ENCODE measurements at places on chromosomes 6 and 20.
A peak's percentile ranks its signal among the peaks of the same experiment; 100 is the strongest.

- DNase-seq = no peak
These were observed 297.5 kb downstream of the ADGB start for GRCh38 chr6:146896062-146896813.

DNA sequence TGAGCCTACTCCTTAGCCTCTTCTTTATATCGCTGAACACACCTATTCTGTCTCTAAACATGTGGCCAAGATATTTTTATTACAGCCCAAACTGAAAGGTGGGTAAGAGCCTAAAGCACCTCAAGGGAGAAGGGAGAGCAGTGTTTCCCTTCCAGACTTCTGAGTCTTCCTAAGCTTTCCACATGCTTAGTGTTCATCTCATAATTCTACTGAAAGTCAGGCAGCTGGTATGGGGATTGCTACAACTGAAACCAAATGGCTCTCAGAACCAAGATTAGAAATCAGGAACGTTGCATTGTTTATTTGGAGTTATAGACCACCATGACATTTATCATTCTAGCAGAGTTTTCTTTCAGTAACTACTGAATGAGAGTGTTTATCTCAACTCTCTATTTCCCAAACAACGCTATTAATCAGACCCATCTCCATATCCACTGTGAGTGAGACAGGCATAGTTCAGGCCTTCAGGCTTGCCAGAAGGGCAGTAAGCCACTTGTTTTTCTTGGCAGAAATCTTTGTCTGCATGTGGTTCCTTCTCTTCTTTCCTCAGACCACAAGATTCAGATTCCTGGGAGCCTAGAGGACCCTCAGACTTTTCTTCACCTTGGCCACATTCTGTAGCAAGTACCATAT, 22.8 kb downstream of the VGLL2 start:
- DNase-seq = no peak

- DNase-seq = no peak
These were observed 1026.1 kb downstream of the KIF16B start for GRCh38 chr20:15547119-15547518.

DNA sequence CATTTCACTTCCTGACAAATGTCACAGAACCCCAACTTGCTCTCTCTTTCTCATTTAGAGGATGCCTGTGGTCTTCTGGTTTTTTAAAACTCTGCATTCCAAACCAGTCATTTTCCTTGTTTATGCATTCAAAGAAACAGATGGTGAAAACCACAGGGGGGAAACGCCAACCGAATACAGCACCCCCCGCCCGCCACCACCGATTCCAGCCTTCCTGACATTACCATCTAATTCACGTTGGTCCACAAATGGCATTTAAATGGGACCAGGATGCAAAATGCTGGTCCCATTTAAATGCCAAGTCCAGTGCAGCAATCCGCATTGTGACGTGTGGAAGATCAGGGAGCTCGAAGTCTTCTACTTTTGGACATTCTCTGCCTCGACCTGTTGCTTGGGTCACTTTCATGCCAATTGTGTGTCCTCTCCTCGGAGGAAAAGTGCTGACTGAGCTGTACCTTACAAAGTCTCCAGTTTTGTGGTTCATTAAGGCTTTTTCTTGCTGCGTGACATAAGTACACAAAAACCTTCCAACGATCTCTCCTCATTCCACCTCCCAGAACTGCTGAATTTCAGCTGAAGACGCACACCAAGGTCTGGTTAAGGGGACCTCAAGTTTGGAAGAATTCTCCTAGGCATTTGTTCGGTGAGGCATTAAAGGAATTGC, 35.8 kb downstream of the NEDD9 start:
- DNase-seq = no peak

DNA sequence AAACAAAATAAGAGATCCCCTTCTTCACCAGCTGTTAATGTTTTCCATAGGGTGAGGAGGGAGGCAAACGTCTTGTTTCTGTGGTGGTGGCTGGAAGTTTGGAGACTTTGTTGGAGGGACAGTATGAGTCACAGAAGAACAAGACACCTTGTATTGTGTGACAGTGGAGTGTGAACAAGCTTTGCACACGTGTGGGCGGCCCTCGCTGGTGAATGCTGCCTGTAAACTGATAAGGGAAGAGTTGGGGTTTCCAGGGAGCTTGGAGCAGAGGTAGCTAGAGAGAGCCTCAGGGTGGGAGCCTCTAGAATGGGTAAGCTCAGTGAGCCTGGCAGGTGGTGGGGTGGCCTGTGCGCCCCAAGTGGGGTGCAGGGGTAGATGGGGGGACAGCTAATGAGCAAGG, 78.3 kb downstream of the ZDHHC14 start:
- DNase-seq = peak; percentile 35

DNA sequence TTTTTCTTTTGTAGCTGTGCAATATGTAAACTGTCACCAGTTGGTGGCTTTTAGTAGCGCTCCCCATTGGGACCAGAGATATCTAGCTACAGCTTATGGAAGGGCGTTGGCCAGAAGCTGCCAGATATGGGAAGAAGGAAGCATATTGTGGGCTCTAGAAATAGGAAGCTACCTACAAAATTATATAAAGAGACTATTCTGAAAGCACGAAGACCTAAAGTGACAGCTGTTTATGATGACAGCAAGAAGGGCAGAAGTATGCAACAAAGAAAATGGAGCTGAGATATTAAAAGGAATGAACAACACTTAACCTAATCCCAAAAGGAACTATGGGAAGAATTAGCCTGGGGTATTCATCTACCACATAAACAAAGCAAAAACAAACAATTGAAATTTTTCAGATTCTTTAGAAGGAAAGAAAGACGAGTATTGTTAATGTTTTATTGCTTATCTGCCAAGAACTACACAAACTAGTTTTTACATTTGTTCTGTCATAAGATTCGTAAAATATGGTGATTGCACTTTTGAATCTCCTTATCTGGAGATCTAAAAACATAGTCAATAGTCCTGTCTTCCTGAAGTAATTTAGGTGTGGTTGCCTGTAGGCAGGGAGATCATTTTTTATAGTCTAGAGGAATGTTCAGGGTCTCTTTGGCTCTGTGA, 81.6 kb downstream of the NCOA7 start:
- DNase-seq = no peak

GRCh38 chr6:20564777-20565176, 30.5 kb downstream of the CDKAL1 start:
- DNase-seq = no peak

DNA sequence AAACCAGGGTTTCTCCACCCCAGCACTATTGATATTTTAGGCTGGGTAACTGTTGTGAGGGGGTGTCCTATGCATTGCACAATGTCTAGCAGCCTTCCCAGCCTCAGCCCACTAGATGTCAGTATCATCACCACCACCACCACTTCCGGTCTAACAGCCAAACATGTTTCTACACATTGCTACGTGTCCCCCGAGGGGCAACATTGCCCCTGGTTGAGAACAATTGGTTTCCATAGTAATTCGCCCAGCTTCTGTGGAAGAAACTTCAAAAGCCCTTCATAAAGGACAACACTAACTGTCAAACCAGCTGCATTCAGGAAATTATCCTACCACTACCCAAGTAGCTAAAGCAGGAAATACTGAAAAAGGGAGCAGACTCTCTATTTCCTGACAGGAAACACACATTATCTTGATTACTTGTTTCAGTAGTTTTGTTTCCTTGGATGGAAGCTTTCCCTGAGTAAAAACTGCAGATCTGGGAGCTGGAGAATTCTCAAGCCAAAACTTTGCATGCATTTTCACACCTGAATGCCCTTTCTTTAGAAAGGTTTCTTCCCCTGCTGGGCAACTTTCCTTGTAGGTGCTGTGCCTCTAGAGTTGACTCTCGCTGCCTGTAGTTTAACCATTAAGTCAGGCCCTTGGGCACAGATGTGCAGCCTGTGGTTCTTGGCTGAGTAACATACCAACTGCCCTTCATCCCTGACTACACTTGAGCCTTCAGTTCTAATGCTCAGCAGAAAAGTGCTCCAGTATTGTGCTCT, 23.6 kb downstream of the PKHD1 start:
- peak; percentile 47 for DNase-seq

- no peak for DNase-seq
These were observed 397.7 kb upstream of the HS3ST5 start for GRCh38 chr6:114740547-114740946.

DNA sequence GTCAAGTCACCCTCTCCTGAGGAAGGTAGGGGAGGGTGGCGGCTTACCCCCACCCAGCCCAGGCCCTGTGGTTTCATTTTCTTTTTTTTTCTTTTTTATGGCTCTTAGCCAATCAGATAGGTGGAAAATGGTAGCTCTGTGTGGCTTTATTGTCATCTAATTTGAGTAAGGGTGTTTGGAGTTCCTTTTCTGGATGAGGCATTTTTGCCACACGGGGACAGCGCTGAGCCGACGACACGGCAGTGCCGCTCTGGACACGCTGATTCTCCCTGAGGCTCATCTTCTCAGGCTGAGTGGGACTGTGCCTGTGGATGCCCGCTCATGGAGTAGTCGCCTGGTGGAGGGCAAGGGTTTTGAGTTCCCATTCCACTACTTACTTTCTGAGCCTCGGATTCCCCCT, 37.6 kb upstream of the ANGPT4 start:
- no peak for DNase-seq

DNA sequence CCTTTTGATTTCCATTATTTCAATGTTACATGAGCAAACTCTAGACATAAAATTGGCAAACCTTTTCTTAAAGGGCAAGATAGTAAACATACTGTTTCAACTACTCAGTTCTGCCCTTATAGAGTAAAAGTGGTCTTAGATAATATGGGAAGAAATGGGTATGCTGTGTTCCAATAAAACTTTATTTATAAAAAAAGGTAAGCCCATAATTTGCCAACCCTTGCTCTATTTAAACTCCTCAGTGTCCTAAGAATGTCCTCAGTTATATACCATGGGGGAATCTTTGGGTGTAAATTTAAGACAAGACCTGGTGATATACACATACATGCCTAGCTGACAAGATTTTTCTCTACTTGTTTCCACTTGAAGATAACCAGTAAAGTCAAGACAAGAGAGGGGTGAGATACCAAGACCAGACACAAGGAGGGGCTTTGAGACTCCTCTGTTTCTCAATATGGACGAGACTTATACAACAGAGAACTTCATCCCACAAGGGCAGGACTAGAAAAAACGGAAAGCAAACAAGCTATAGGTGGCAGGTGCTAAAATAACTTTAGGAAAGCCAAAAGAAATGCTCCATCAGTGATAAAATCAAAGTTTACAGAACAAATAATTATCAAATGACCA, 10.5 kb downstream of the SNX3 start:
- DNase-seq = no peak

DNA sequence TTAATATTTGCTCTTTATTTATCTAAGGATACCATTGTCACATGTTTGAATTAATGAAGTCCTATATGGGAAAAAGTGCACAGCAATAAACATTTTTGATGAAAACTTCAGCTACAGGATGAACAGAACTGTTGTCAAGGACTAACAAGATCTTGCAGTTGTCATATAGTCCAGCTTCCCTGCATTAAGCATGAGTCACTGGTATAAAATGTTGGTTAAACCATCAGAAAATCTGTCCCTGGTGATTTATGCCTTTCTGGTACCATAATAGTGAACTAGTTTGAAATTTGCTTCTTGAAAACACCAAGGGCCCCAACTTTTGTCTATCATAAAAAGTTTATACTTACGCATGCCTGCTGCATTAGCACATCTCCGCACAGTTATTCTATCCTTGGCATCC, 60.4 kb upstream of the RSPO3 start:
- no peak for DNase-seq

DNA sequence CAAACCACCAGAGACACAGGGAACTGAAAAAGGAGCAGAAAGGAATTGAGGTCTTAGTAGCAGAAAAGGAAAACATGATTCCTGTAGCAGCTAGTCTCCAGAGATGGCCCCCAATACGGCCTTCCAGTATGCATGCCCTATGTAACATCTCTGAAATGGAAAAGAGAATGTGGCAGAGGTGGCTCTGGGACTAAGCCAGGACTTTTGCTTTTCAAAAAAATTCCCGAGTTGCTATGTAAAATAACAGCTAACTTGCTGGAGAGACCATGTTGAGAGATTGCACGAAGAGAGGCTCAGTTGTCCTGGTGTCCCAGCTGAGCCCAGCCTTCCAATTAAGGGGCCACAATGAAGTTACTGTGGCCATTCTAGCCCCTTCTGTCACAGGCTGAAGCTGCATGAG, 27.7 kb downstream of the IL20RA start:
- no peak for DNase-seq

- DNase-seq = no peak
These were observed 14.1 kb downstream of the OSBPL2 start for GRCh38 chr20:62252342-62252966.

- no peak for DNase-seq
These were observed 64.2 kb downstream of the YTHDF1 start for GRCh38 chr20:63151554-63152321.

DNA sequence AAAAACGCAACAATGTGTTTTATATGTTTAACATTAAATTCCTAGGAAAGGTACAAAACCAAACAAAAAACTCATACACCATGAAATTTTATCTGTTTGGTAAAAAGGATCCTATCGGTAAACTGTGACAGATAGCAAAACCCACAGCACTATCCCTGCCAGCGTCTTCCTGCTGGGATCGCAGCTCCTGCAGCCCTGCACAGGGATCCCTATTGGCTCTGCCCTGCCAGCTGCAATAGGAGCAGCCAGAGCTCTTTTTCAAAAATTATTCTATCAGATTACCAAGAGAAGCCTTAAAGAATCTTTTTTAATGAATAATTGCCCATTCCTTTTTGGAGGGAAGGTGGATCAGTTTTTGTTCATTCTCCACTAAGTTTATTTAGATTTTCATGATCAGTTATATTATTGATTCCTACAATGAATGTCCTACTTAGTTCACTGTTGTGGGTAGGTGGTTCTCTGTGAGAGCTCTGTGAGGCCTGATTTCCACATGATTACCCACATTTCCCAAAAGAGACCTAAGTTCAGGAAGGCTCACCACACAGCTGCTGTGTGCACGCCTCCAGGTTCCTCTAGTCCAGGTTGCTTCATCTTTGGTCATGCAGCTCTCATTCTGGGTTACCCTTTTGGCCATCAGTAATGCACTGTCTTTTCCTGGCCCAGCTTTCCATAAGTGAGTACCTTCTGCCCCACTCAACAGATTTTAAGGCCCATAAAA, 293.8 kb downstream of the FRK start:
- no peak for DNase-seq

- no peak for DNase-seq
These were observed 117.6 kb upstream of the ADGRF1 start for GRCh38 chr6:47159763-47160162.

DNA sequence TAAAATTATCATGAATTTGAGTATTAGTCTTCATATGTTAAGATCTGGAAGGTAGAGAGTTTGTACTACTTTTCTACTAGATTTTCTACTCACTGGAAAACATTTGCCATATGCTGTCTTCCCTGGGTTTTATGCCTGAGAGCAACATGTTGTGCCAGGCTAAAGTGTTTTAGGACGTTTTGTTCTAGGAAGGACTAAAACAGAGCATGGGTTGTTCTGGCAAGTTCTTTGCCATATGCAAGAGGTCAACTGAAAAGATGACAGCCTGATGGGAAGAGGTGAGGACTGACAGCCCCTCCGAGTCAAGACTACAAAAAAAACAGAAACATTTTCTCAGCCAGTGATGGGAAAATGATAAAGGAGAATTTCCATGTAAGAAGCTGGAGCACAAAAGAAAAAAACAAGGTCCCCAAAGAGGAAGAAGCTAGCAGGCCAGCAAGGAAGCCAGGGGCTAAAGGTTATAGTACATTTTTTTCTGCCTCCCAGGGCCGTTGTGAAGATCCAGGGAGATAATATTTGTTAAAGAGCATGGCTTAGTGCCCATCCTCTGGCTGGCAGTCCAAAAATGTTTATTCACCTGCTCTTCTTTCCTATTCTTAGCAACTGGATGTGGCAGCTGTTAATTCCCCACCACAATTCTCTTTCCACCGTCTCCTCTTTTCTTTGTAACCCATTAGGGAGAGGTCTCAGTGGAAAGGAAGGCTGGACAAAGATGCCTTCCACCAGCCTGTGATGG, 7.8 kb downstream of the SCGN start:
- no peak for DNase-seq

Data from stimulated activated naive CD8-positive, alpha-beta T cell treated with anti-CD3 and anti-CD28 coated beads, Interleukin-15, amount 100 ng/mL, for 72 hours (primary cell).